MV-4-11 (cell line): ENCODE measurements at places on chromosomes 1 and 21.

- DNase-seq, result no peak
These were observed 117.4 kb downstream of the CRYAA start for GRCh38 chr21:43286196-43286595.

DNA sequence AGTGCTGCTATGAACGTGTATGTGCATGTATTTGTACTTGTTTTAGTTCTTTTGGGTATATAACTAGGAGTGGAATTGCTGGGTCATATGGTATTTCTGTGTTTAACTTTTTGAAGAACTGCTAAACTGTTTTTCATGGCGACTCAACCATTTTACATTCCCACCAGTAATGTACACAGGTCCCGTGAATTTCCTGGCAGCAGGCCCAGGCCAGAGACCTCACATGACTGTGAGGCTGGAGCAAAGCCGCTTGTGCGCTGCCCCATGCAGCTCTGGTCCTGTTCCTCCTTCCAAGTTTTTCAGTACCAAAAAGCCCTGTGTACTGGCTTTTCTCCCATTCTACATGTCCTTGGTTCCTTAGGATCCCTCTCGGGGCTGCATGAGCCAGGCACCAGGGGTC, 29.6 kb downstream of the ACOT11 start:
- no peak for DNase-seq

DNA sequence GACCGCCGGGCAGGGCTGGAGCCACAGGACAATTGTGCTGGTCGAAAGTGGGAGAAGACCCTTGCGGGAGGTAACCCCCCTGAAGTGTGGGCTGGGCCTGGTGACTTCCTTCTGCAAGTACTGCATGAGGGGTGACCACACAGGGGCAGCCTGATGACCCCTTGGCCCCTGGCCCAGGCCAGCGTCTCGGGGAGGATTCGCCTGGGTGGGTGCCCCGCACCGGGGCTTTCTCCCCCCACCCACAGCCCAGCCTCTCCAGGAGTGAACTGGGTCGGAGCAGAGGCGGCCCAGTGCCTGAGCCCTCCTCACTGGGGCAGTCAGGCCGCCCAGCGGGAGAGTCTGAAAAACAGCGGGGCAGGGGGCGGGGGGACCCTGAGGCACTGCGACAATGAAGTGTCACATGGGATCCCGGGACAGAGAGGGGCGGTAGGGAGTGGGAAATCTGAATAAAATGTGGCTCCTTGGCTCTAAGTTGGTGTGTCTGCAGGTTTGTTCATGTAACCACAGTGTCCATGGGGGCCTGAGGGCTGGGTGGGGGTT, 1.6 kb upstream of the DNMT3L start:
- no peak for DNase-seq

- peak; percentile 40 for DNase-seq
These were observed 997 bp downstream of the IFNAR2 start for GRCh38 chr21:33230545-33231324.

- no peak for DNase-seq
These were observed 43.4 kb downstream of the INKA2 start for GRCh38 chr1:111695801-111696200.

DNA sequence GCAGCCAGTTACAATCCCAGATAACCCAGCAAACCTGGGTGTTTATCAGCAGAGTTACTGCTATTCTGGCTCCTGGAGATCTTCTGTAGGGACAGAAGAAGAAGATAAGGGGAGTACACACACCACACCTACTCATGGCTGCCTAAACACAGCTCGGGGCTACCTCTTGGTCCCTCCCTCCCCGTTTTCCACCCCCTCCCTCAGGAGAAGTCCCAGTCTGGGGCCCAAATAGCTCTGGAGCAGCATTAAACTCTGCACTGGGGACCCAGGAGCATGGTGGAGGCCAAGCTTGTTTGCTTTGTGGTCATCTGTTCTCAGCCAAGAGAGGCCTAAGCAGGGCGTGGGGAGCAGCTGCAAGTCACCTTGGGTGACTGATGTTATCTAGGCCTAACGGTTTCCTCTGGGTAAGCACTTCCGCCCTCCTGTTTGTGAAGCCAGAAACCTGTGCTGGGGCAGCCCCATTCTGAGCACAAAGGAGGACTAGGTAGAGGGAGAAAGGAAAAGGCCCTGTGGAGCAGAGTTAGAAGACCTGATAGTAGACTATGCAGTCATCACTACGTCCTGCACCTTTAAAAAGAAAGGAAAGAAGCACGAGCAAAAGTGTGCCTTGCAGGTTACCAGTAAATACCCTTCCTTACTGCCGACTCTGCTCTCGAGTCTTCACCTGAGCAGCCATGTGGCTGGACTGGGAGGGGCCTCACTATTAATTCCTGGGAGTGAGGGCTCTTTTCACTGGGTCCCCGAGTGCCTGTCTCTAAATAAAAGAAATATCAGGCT, 2.0 kb upstream of the RCSD1 start:
- DNase-seq, result peak; percentile 89

DNA sequence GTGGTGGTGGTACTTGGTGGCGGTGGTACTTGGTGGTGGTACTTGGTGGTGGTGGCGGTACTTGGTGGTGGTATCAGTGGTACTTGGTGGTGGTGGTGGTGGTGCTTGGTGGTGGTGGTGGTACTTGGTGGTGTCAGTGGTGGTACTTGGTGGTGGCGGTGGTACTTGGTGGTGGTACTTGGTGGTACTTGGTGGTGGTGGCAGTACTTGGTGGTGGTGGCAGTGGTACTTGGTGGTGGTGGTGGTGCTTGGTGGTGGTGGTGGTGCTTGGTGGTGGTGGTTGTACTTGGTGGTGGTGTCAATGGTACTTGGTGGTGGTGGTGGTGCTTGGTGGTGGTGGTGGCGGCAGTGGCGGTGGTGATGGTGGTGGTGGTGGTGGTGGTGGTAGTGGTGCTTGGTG, 20.2 kb downstream of the COQ8A start:
- no peak for DNase-seq

DNA sequence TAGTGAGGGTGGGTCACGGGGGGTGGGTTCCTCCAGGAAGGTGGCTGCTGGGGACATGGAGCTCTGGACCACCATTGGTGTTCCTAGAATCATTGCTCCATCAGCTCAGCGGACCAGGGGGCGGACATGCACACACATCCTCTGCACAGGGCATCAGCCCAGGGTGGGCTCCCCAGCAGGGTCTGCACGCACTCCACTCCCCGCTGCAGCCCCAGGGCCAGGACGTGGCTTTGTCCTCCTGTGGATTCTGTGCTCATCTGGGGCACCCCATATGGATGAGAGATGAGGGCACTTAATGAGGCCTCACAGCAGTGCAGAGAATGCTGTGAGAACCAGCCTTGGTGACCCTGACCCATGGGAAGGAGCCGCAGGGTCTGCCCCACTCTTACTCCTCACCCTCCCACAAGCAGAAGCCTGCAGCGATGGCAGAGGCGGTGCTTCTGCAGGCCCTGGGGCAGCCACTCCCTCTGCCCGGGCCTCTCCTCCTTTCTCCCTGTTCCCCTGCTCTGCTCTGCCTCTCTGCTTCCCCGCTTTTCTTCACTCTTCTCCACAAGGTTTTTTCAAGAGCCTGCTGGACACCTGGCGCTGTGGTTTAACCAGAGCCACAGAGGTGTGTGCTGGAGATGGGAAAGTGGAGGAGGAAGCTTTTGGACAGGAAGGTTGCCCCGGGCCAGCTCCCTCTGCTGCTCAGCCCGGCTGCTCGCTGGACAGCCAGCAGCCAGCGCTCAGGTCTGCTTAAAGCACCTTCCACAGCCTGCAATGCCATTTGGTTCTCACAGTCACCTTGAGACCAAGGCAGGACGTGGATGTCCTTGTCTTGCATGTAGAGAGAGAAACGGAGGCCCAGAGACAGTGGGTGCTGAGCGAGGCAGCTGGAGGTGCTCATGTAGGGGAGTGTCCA, 26.3 kb upstream of the PCBP3 start:
- DNase-seq, result no peak

- DNase-seq, result peak; percentile 7
These were observed at the start of gene KCNA3 for GRCh38 chr1:110674337-110675059. KCNA3 (minus strand) TSS chr1:110674940; CDS start chr1:110674809, 131 bp downstream.

GRCh38 chr1:240405751-240406150, 206.2 kb downstream of the GREM2 start:
- DNase-seq, result no peak

- no peak for DNase-seq
These were observed 25.4 kb upstream of the CGN start for GRCh38 chr1:151485685-151486255.

DNA sequence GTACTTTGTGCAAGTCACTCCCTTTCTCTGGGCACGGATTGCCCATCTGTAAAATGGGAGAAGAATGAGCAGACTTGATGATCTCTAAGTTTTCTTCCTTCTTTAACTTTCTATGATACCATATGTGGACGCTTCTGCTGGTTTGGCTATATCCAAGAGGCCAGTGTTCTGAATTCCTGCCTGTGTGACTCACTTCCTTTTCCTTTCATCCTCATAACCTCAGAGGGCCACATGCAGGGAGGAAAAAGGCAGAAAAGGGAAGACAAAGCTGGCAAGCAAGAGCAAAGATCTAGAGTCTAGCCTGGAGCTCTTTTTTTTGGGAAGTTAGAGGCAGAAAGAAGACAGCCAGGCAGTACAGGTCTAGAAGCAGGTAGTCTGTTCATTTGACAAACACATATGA, 151.2 kb downstream of the OMA1 start:
- DNase-seq, result peak; percentile 50

- DNase-seq, result peak; percentile 8
These were observed at the start of gene FABP3 for GRCh38 chr1:31373056-31373896. FABP3 (minus strand) TSS chr1:31373076; CDS start chr1:31373014, 62 bp downstream.

DNA sequence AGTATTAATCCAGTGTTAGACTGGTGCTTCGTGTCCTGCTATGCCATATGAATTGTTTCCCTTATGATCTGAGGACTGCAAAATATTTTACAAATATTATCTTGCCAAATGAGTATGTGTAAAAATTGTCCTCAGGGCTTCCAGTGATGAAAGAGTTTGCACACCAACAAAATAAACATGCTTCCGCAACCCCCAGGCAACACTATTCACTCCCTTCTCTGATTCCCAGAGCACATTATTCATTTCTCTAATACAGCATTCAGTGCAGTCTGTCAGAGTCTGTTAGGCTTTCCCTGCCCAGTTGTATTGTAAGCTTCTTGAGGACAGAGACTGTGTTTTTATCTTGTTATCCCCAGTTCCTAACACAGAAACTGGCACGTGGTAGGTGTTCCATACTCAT, 409.9 kb upstream of the C1orf87 start:
- DNase-seq, result no peak

- DNase-seq, result peak; percentile 57
These were observed 67.6 kb downstream of the MAP3K21 start for GRCh38 chr1:233394860-233395717.

- no peak for DNase-seq
These were observed 105.2 kb downstream of the TSEN15 start for GRCh38 chr1:184156521-184157393.

DNA sequence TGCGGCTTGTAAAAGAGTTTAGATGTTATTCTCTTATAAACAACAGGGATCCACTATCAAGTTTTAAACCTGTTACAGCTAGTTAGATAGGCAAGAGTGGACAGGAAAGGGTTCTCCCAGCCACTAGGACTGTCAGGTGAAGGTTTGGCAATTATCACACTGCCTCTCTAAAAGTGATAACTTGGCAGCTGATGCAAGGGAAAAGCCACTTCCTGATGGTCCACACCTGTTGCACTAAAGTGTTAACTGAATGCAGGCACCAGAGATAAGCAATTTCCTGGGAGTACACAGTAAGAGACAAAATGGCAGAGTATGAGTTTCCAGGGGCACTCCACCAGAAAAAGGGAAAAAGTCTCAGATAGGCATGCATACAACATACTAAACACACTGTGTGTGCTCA, 99.4 kb downstream of the VAV3 start:
- no peak for DNase-seq

- no peak for DNase-seq
These were observed 35.5 kb upstream of the LRRC52 start for GRCh38 chr1:165508291-165508690.

GRCh38 chr1:164261691-164262240, 297.2 kb upstream of the PBX1 start:
- no peak for DNase-seq

DNA sequence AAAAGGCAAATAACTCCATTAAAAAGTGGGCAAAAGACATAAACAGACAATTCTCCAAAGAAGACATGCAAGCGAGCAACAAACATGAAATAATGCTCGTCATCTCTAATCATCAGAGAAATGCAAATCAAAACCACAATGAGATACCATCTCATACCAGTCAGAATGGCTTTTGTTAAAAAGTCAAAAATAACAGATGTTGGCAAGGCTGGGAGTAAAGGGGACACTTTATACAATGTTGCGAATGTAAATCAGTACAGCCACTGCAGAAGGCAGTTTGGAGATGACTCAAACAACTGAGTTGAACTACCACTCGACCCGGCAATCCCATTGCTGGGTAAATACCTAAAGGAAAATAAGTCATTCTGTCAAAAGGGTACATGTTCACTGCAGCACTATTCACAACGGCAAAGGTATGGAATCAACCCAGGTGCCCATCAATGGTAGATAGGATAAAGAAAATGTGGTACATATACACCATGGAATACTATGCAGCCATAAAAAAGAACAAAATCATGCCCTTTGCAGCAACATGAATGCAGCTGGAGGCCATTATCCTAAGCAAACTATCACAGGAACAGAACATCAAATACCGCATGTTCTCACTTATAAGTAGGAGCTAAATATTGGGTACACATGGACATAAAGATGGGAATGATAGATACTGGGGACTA, 25.9 kb downstream of the TSPAN2 start:
- no peak for DNase-seq

GRCh38 chr1:224498574-224499170, 64.1 kb upstream of the WDR26 start:
- no peak for DNase-seq

DNA sequence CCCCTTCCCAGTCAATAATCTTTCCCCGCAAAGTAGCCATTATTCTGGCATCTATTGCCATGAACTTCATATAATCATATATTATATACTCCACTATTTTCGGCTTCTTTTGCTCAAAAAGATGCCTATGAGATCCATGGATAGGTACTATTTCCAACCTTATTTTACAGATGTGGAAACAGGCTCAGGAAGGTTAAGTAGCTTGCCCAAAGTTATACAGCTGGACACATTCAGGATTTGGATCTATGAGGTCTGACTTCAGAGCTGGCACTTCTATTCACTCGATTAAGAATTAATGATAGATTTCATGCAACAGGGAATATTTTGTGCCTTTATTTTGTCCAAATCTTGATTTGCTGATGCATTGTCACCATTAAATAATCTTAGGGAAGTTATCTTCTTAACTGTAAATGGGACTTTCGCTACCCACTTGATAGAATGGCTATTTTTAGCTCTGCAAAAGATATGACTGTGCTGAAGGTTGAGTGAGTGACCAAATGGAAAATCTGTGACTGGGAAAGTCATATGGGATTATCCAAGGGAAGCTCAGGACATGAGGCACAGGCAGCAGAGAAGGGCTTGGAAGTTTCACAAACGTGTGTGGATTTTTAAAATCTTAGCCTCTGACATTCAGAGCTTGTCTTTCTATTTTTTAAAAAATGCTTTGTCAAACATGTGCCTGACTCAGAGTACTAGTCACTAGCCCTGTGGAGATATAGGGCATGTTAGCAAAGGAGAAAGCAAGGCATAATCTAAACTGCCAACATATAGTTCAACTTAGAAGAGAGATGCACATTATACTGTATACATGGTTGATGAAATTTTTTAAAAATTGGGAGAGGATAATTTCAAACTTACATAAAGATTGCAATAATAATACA, 36.5 kb downstream of the GIPC2 start:
- DNase-seq, result no peak

GRCh38 chr1:107525961-107526360, 385.1 kb downstream of the NTNG1 start:
- DNase-seq, result no peak

- DNase-seq, result no peak
These were observed 12.6 kb downstream of the SLAMF8 start for GRCh38 chr1:159839116-159839849.
